ENCODE measurements at places on chromosomes 2 and 18.
A peak's percentile ranks its signal among the peaks of the same experiment; 100 is the strongest.

GRCh38 chr2:224722250-224722649 is 6.1 kb upstream of the CCDC195 start:
- DNase-seq = no peak

DNA sequence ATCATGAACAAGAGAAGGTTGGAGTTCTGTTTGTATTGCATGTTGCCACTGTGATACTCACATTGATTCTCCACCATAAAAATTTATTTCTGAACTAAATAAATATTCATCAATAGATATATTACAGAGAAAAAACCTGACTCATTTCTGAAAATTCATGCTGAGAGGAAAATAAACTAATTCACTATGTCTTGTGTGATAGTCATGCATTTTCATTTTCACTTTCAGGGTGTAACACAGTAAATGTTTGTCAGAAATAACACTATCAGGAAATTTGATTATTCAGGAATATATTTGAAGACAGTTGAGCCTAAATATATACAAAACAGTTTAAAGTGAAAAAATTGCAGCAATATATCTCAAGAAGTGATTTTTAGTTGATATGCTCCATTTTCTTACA is 335.2 kb downstream of the KCNJ3 start:
- DNase-seq = no peak

GRCh38 chr2:147096671-147097070 is 748.2 kb upstream of the ACVR2A start:
- DNase-seq = no peak

- DNase-seq = no peak
These were observed 116.0 kb downstream of the ABCA12 start for GRCh38 chr2:215022418-215022817.

DNA sequence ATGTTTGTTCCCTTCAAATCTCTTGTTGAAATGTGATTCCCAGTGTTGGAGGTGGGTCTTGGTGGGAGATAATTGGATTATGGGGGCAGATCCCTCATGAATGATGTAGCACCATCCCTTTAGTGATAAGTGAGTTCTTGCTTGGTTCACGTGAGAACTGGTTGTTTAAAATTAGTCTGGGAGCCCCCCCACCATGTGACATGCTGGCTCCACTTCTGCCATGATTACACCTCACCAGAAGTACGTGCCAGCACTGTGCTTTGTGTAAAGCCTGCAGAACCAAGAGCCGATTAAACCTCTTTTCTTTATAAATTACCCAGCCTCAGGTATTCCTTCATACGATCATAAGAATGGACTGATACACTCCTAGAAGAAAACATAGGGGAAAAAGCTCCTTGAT is 10.1 kb downstream of the ABI2 start:
- no peak for DNase-seq

DNA sequence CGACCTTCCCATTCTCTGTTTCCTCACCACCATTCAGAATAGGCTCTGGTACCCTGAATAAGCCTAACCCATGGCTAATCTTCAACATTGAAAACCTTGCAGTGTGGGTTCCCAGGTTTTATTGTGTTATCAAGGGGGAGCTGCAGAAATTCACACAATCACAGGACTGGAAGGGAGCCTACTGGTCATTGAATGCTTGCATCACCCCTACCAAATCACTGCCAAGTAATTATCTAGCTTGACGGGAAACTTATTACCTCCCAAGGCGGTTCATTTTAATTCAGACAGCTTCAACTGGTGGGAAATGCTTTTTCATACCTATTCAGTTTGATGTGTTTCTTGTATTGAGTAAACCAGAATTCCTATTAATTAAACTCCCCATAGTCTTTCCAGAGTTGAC is 33.6 kb upstream of the EFEMP1 start:
- no peak for DNase-seq

- no peak for DNase-seq
These were observed 266.4 kb upstream of the ETAA1 start for GRCh38 chr2:67130531-67131256.

DNA sequence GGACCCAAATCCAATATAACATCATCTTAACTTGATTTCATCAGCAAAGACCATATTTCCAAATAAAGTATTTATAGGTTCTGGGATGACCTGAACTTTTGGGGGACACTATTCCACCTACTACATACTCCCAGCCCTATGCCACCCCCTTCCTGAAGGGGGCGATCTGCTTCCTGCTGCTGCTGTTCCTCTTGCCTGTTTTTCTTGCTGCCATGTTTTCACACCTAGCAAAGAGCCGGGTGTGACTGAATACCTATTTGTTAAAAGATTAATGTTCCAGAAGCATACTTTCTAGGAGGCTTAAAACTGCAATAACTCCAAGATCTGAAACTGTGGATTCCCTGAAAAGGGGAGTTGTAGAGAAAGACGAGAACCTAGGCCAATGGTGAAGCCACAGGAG is 89.7 kb downstream of the ICOS start:
- DNase-seq = no peak

DNA sequence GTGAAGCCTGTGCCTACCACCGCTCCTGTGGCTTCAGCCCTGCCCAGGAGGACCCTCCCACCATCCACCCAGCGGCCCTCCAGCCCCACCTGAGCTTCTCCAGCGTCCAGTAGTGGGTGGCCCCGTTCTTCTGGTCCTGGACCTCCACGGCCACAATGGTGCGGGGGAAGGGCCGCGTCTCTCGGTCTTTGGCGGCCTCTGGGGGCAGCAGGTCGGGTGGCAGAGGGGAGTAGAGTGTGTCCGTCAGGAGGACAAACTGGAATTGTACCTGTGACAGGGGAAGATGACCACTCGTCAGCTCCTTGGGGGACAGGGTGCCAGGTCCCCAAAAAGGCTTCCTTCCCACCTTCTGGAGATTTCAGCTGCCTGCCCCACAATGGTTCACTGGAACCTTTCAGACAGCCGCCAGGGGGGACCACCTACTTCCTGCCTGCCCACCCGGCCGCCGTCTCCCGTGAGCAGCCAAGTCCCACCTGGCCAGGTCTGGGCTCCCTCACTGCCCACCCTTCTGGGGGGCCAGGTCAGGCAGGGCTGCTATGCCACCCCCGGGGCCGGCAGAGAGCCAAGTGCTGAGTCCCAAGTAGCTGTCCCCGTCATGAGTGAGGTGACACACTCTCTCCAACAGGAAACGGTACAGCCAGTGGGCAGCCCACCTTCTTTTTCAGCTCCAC is 59.3 kb downstream of the KIF1A start:
- DNase-seq = no peak

DNA sequence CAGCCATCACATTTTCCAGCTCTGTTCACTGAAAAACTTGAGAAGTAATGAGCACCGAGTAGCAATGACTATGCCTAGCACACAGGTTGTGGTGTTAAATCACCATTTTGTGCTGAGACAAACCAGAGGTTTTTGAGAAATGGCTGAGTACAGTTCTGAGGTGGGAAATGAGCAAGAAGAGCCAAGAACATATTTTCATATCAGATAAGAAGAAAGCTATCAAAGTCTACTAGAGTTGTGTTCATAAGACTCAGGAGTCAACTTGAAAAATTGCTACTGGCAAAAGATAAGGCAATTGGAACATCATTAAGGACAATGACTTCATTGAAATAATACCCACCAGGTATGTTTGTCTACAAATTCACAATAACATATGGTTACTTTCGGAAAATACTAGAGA is 108.1 kb downstream of the RIT2 start:
- no peak for DNase-seq

DNA sequence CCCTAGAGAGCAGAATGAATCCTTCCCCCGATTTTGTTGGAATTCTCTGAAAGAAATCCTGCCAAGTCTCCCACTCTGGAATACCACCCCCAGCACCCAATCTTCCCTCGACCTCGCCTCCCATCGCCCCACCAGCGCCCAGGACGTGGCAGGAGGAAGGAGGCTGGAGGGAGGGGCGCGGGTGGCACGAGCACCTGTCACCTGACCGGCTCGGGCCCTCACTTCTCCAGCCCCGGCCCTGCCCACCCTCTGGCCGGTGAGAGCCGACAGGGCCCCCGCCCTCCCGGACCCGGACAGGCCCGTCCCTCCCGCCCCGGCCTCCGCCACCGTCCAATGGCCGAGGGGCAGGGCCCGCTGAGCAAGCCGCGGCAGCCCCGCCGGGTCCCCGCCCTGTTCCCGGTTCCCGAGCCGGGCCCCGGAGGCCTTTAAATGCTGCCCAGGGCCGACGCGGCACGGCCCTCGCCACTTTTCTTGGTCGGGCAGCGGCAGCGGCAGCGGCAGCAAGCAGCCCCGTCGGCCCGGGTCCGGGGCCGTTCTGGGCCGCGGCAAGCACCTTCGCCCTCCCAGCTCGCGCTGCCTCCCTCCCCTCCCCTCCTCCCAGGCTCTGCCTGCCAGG is at the start of gene LGALSL:
Gene LGALSL, plus strand, starts transcription at position 393 of the 616 bp plus-strand sequence. CDS start 384 bp downstream, outside the sequence.
- DNase-seq = peak; percentile 9

DNA sequence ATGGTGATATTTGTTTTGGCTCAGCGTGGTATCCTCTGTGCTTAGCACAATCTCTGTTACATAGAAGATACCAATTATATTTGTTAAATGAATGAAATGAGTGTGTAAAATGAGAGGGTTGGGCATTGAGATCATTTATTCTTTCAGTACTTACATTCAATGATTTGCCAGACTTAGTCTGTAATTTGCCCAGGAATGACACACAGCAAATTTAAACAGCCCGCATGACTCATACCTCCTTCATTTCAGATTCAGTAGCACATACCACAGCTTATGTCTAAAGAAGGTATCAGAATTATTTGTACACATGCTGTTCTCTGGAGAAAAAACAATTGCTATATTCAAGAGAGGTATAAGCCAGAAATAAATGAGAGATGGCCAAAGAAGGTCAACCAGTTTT is 37.0 kb downstream of the KLHL14 start:
- DNase-seq = no peak

DNA sequence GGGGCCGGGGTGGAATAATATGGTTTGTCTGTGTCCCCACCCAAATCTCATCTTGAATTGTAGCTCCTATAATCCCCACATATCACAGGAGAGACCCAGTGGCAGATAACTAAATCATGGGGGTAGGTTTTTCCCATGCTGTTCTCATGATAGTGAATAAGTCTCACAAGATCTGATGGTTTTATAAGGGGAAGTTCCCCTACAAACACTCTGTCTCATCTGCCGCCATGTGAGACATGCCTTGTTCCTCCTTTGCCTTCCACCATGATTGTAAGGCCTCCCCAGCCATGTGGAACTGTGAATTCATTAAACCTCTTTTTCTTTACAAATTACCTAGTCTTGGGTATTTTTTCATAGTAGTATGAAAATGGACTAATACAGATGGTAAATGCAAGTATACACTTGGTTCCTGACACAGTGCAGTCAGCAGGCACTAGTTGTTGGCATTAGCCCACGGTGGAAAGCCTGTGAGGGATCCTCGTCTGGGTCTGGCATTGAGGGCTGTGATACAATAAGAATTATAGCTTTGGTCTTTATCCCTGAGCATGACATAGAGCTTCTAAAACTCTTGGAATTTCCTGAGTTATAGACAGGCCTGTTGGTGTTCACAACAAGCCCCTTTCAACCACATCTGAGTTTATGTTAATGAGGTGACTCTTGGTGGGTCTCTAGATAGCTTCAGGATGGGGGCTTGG is 135.8 kb downstream of the CABLES1 start:
- no peak for DNase-seq

- no peak for DNase-seq
These were observed 51.1 kb downstream of the DSC3 start for GRCh38 chr18:30991397-30991796.

- DNase-seq = no peak
These were observed 189.8 kb downstream of the SNTG2 start for GRCh38 chr2:1140389-1141003.

GRCh38 chr2:85678377-85678776 is 10.4 kb upstream of the SFTPB start:
- DNase-seq = no peak

DNA sequence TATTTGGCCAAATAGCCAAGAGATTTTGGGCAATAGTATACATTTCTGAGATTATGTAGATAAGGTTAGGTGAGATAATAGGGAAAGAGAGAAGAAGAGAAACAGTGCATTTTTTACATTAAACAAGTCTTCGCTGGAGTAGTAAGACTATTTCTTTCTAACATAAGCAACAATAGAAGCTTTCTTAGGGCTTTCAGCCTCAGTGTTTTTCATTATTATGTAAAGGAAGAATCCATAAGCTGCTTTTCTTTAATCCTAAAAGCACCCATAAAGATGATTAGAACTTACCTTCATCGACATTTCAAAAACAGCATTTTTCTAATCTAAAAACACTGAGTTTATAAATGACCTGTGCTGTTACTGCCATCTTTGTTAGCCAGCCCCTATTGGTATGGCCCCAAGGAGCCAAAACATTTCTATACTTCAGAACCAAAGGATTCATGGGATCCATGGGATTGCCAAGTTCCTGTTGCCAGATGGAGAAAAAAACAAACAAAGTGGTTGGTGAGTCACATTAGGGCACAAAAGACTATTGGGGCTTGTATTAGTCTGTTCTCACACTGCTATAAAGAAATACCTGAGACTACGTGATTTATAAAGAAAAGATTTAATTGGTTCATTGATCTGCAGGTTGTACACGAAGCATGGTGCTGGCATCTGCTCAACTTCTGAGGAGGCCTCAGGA is 88.2 kb downstream of the SCG2 start:
- DNase-seq = no peak

GRCh38 chr18:77103187-77103850 is 29.3 kb downstream of the MBP start:
- no peak for DNase-seq

DNA sequence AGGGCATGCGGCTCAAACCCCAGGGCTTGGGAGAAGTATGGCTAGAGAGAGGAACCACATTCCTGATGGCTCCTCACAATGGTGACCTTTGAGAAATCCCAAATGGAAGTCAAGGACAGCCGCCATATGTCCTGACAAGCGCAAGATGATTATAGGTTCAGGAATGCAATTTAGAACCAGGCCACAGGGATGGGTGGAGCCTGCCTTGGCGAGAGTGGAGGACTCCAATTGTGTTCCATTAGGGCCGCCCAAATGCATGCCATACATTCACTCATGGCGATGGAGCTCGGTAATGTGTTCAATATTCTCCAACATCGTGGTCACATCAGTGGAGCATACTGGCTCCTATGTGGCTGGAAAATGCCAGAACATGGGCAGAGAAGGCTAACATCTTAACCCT is 662.9 kb upstream of the ID2 start:
- DNase-seq = no peak

DNA sequence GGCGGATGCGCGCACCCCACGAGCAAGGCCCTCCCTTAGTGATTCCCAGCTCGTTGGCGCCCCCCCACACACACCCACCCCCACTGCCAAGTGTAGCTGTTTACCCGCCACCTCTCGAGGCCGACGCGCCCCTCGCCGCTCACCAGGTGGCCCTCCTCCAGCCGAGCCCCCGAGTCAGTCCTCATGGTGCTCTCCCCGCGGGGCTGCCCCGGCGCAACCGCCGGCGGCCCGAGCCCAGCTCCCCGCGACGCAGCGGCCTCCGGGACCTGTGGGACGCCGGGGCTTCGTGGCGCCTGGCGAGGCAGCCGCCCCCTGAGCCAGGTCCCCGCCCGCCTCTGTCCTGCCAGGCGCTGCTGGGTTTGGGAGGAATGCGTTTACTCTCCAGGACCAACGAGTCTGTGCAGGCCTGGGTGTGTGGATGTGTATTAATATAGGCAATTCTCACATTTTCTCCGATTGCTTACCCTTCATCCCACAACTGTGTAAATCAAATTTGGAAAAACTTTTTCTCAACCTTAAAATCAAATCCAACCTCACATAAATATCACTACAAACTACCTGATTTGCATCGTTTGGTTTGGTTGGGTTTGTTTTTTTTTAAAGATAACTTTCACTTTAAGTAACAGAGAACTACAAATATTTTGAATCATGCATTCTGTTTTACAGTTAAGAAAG is at the start of gene TMEM237:
Gene TMEM237, minus strand, starts transcription at position 288 of the 675 bp plus-strand sequence. Its CDS starts 103 bp downstream, at position 185.
- peak; percentile 49 for DNase-seq

All from T-helper 17 cell (primary cell).